Stimulated activated CD4-positive, alpha-beta T cell treated with anti-CD3 and anti-CD28 coated beads, Interleukin-1b, Interleukin-23, amount 100 ng/mL, for 1 hour (primary cell): ENCODE measurements at places on chromosomes 11 and 22.

DNA sequence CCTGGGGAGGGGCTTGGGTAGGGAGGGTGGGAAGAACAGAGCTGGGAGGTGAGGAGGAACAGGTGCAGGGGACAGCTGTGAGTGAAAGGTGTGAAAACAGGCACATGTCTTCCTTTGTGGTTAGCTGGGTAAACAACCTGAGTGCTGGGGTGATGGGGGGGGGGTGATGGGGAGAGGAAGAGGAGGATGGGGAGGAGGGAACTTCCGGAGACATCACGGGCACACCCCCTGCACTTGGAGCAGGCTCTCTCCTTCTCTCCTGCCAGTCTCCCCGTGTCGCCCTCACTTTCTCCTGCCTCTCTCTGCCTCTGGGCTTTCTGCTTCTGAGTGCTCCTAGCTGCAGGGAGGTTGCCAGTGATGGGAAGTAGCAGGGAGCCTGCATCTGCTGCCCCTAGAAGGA is 8.8 kb downstream of the CXCR5 start:
- no peak for DNase-seq

DNA sequence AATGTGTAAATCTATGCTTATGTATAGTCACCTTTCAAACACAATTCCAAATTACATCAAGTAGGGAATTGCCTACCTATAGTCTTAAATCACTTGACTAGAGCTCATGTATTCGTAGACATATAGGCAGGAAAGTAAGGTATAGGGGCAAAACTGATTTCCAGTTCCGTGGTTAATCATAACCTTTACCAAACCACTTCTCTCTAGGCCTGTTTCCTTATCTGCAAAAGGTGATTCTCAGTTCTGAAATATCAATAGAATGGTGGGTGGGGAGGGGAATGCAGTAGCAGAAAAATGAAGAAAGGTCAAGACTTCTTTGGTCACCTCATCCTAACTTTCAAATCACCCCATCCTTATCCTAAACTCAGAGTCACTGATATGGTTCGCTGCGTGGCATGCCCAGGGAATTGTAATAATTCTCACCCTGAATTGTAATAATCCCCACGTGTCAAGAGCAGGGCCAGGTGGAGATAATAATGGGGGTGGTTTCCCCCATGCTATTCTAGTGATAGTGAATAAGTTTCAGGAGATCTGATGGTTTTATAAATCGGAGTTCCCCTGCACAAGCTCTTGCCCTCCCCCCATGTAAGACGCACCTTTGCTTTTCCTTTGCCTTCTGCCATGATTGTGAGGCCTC is 1.9 kb upstream of the ANO5 start:
- no peak for DNase-seq

GRCh38 chr11:108915666-108916065 is 250.8 kb downstream of the DDX10 start:
- no peak for DNase-seq

- DNase-seq, result no peak
These were observed 63.7 kb upstream of the HEPHL1 start for GRCh38 chr11:93957397-93957952.

DNA sequence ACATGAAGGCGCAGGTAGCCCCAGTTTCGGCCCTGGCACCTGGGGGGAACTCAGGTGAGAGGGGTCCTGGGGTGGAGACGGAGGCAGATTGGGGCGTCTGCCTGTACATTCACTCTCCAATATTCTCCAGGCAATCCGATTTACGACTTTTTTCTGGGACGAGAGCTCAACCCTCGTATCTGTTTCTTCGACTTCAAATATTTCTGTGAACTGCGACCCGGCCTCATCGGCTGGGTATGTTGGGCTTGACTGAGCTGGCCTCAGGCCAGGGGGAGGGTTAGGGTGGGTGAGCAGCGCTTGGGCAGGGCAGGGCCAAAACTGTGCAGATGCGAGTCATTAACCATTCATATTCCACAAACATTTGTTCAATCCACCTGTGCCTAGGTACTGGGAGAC is 1.7 kb downstream of the TM7SF2 start:
- no peak for DNase-seq

GRCh38 chr11:696955-697491 is 1.4 kb downstream of the TMEM80 start:
- no peak for DNase-seq

GRCh38 chr11:66172146-66172545 is 96.3 kb upstream of the RAB1B start:
- DNase-seq, result no peak

DNA sequence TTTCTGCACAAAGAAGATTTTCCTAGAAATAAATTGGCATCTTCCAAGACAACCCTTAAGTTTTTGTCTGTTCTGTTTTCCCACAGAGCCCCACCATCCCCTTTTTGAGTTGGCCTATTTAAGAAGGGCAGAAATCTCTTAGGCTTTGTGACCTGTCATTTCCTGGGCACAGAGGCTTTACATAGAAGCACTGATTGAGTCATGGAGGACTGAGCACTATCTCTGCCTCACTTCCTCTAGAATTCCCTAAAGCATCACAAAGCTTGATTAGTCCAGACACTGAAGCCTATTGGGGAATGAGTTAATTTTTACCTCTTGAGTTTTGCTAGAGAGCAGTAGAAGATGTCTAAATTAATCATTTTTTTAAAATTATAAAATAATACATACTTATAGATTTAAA is 25.4 kb downstream of the TRIM44 start:
- no peak for DNase-seq

GRCh38 chr11:14857621-14858020 is 34.4 kb downstream of the CYP2R1 start:
- DNase-seq, result no peak

- no peak for DNase-seq
These were observed 35.7 kb upstream of the GAB2 start for GRCh38 chr11:78453140-78453935.
